ENCODE measurements at places on chromosomes 2 and 18.

DNA sequence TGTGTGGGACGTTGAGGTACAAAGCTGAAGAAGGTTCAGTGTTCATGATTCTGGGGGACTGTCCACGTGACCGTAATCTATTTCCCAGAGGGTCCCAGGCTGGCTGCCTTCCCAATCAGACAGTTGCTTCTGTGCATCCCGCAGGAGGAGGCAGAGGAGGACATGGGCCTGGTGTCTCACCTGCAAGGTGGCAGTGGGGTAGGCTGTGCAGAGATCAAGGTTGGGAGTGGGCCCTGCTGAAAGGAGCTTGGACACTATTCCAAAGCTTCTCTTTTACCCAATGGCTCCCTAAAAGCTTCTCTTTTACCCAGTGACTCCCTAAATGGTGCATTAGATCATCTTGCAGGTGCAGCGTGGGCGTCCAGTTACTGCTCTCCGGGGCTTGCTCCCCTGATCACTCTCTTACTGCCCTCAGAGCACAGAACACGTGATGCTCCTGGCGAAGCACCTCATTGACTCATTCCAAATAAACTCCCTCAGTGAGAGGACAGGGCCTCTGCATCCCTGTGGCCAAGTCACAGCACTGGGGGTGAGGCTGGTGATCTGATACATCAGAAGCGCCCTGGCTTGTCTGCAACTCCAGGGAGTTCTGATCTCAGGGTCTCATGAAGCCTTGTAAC, 41.5 kb downstream of the RNF144A start:
- DNase-seq: no peak

DNA sequence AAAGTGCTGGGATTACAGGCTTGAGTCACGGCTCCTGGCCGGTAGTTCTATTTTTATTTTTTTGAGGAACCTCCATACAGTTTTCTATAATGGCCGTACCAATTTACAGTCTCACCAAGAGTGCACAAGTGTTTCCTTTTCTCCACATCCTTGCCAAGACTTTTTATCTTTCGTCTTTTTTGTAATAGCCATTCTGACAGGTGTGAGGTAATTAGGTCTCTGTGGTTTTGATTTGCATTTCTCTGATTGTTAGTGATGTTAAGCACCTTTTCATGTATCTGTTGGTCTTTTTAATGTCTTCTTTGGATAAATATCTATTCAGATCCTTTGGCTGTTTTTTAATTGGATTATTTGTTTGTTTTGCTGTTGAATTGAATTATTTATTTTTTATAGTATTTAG, 9.3 kb downstream of the ARMC9 start:
- no peak for DNase-seq

- no peak for DNase-seq
Observed at GRCh38 chr2:28586867-28587266, 91.0 kb downstream of the PLB1 start.

DNA sequence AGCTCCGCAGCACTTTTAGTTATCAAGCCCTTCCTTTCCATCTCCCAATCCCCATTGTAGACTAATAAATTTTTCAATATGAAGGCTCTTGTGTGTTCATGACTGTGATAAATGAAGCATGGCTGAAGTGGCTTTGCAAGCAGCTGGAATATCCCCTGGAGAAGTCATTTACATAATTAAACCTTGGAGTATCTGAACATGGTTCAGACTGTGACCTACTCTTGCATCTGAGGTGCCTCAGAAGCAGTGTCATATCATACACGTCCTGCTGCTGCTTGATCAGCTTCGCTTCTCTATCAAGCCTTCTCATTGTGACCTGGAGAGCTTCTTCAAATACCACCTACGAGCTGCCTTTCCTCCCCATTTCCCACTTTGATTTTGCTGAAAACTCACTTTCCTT, 48.4 kb upstream of the ZNF397 start:
- no peak for DNase-seq

- DNase-seq: peak; percentile 57
Observed at GRCh38 chr2:38947241-38948239, 57.9 kb downstream of the ARHGEF33 start.

- no peak for DNase-seq
Observed at GRCh38 chr2:132623096-132623839, 46.7 kb downstream of the LYPD1 start.

DNA sequence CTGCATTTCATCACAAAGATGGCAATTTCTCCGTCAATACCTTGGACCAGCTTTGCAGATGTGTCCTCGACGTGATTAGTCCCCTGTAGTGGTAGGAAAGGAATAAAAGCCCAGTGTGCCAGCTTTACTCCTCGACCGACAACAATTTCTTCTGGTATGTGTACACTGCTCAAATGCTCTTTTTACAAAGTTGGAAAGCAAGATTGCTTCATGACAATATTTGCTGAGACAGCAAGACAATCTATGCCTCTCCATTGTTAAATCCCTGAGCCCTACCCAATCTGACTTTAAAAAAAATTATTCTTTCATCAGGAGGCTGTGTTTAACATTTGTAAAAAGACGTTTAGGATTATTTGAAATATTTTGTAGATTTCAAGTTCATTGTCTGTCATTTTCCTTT, 27.6 kb upstream of the ZEB2 start:
- no peak for DNase-seq

DNA sequence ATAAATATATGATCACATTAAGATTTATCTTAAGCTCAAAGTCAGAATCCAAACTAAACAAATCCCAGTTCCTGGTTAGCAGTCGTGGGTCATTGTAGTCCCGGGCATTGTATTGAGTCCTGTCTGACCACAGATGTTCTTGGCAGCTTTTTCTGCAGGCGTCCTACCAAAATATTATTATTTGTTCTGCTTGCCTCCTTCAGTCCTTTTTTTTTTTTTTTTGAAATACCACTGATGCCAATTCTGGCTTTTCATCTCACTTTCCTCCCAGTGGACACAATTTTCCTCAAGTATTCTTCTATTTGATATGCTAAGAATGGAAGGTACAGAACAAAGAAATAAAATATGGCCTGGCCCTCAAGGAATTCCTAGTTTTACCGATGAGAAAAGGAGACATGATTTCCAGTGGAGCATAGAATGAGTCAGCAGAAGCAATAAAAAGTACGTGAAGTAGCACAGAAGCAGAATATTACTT, 151.6 kb downstream of the CSRNP3 start:
- no peak for DNase-seq

DNA sequence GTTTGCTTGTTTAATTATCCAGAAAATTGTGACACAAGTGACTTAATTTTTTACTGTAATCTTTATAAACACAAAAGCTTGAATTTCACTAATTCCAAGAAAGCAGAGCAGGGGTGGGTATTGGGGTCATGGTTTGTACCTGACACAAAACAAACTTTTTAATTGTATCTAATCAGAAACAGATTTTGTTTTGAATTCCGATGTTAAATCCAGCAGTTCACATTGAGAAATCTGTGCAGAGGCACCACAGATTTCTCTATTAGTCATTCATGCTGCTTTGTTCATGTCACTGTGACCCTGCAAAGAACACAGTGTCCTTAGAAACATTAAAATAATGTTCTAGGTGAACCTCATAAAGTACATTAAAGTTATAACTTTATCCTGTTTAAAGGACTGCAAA, 443.4 kb downstream of the NYAP2 start:
- DNase-seq: no peak

DNA sequence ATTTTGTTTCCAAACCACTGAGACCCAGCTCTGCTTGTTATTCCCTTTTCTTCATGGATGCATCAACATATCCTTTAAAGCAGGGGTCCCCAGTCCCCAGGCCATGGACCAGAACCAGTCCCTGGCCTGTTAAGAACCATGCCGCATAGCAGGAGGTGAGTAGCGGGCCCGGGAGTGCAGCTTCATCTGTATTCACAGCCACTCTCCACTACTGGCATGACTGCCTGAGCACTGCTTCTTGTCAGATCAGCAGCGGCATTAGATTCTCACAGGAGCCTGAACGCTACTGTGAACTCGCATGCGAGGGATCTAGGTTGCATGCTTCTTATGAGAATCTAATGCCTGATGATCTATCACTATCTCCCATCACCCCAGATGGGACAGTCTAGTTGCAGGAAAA, 1.6 kb upstream of the POLI start:
- DNase-seq: no peak

DNA sequence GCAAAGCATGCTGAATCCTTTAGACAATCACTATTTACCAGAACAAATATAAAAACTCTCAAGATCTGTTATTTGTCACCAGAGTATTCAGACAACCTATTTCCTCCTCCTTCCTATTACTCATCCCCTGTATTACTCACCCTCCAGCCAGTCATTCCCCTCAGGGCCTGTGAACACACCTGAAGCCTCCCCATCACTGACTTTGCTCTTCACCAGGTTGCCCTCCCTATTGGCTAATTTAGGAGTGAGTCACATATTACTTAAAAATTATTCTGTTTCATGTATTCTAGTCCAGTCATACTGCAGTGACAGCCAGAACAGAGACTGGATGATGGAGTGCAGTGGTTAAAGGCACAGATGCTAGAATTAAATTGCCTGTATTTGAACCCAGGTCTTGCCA, 3.7 kb upstream of the ATG16L1 start:
- DNase-seq: peak; percentile 46

DNA sequence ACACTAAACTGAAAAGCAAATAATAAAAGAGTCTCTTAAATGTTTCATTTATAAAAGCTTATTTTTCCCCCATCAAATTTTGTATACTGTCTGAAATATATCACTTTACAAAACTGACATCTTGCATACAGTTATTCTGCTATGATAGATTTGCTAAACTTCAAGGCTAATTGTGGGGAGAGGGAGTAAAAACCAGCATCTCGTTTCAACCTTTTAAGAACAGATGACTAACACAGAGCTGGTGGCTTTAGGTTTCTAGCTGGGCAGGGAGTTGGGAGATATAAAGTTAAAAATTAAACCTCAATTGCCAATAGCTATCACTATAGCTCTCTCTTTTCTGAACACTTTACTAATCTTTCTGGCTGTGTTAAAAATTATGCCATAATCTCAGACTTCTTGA, 23.5 kb downstream of the C1D start:
- DNase-seq: no peak

GRCh38 chr2:127115471-127116199, 8.7 kb upstream of the BIN1 start:
- no peak for DNase-seq

DNA sequence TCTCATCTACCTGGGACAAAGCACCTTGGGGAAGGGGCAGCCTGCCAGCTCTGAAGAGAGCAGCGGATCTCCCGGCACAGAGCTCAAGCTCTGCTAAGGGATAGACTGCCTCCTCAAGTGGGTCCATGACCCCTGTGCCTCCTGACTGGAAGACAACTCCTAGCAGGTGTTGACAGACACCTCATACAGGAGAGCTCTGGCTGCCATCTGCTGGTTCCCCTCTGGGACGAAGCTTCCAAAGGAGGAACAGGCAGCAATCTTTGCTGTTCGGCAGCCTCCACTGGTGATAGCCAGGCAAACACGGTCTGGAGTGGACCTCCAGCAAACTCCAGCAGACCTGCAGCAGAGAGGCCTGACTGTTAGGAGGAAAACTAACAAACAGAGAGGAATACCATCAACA, 549.9 kb upstream of the LRATD1 start:
- no peak for DNase-seq

- no peak for DNase-seq
Observed at GRCh38 chr2:202014759-202015211, 18.9 kb upstream of the FZD7 start.

DNA sequence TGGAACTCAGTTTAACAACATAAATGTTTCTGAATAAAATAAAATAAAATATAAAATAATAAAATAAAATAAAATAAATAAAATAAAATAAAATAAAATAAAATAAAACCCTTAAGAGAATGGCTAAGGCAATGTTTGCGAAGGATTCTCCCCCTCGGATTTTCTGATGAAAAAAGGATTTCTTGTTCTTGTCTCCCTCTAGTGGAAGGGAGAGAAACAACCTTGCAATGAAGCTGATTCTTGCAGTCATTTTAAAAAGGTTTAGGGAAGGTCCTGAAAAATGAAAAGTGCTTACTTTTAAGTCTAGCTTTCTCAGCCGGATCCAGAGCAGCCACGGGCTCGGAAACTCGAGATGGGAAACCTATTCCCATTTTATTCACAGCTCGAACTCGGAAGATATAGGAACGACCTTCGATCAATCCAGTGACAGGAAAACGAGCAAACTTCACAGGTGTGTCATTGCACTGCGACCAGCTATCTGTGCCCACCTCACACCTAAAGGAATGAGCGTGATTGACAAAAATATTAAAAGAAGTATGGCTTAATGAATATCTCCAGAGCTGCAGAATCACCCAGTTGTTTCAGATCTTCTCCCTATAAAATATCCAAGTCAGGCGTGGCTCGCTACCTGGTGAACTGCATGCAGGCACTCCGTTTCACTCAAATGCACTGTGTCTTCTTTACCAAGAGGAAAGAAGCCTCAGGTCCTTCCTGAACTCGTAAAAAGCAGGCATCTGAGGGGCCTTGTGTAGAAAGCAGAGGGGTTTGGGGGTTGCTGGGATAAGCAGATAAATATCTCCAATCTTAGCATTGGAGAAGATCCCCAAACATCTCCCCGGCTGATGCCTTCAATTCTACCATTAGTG, 68.1 kb downstream of the MYOM1 start:
- DNase-seq: no peak

DNA sequence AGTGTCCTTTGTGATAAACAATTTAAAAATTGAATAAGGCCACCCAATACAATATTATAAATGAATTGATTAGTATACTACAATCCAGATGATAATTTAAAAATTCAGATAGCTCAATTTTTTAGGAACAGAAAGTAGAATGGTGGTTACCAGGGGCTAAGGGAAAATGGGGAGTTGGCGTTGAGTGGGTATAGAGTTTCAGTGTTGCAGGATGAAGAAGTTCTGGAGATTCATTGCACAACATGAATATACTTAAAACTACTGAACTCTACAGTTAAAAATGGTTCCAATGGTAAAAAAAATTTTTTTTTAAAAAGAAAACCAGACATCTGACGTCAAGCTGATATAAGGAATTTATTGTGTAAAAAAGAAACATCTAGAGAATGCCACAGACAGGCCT, 20.9 kb downstream of the SLC39A6 start:
- DNase-seq: no peak
